ENCODE measurements at places on chromosomes 3 and 15.

- DNase-seq, result no peak
Observed at GRCh38 chr15:62403164-62403809, 238.2 kb upstream of the C2CD4B start.

DNA sequence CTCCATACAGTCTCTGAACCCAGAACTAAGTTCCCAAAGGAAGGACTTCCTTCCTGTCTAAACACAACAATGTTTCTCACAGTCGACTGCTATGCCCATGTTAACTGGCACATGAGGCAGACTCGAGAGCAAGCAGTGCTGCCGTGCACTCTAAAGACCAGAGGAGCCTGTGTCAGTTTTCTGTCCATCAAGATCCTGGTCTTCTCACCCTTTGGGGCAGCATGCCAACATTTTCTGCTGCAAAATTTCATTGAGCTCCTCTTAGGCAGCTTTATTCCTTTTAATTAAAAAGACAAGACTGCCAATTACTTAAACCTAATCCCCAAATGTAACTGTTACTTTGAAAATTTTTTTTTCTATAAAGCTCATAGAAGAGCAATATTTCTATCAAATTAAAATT is 205.1 kb downstream of the GAP43 start:
- no peak for DNase-seq

DNA sequence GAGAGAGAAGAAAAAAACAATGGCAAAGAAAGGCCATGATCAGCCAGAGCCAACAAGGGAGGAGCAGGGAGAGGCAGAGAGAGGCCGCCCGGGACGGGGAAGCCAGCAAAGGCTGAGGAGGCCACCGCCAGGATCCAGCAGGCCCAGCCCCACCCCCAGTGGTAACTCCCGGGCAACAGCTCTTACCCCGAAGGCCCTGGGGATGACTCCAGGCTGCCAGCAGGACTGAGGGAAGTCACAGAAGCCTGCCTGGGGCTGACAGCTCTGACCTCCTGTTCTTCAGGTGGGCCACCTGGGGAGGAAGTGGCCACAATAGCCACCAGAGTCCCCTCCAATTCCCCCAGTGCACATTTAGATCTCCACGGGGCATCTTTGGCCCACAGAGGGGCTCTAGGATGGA is 184.3 kb upstream of the LINGO1 start:
- DNase-seq, result no peak

DNA sequence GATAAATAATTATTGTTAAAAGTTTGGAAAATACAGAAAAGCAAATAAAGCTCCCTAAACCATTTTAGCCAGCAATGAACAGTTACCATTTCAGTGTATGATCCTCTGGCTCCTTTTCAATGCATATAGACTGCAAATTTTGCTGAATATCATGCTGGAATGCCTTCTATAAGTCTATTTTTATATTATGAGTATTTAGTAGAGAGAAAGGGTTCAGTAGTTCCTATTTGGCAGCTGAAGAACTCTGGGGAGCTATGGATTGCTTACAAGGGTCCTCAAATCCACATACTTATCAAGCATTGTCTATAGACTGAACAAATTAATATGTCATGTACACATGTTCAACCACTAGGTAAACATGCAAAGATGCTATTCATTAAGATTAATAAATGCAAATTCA is 46.1 kb downstream of the LRRC3B start:
- DNase-seq, result no peak

DNA sequence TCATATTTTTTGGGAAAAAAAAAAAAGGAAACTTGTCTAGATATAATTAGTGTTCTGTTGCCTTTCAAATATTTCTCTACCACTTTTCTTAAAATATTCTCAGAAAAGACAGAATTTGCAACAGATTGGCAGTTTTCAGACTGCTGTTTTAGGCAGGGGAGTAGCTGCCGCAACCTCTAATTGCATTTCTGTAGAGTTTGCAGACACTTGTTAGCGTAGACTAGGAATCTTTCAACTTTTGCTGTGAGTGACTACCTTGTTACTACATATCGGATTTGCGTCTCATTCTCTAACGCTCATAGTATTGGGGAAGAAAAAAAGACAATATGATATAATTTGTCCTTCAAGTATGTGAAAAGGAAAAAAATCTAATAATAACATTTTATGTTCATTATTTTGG is 10.7 kb downstream of the TGFBR2 start:
- DNase-seq, result no peak

- DNase-seq, result no peak
Observed at GRCh38 chr3:47523310-47524073, 10.0 kb upstream of the ELP6 start.

DNA sequence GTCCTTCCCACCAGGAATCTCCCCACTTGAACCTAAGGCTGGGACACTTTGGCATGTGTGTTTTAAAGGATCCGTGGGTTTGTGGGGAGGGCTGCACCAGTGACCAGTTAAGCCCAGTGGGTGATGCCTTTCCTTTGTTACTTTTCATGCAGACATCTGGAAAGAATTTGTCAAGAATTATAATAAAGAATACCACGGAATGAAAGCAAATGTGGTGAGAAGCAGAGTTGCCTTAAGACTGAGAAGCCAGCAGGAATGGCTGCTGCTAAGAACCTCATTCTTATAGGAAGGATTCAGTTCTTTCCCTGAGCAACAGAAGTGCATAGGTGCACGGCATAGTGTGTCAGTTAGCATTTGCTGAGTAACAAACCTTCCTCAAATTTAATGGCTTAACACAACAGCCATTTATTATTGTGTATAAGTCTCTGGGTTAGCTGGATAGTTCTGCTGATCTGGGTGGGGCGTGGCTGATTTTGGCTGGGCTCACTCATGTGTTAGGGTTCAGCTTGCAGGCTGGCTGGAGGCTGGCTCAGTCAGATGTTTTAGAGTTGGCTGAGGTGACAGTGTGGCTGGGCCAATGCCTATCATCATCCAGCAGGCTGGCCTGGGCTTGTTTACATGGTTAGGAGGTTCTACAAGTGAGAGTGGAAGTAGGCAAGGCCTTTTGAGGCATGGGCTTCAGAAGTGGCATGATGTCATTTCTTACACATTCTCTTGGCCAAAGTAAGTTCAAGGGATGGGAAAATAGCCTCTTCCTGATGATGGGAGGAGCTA is 262.7 kb upstream of the CTDSPL start:
- DNase-seq, result no peak

- DNase-seq, result no peak
Observed at GRCh38 chr3:126051234-126051633, 32.7 kb downstream of the SLC41A3 start.

GRCh38 chr3:67037615-67038014 is 39.5 kb downstream of the KBTBD8 start:
- DNase-seq, result no peak
